ENCODE measurements at places on chromosomes 3 and 15. TPM values are rescaled to one million over a fixed set of nuclear protein-coding genes. Genes with fewer than 3 reads are reported as not detected.

Gene CPNE9
- 0.20 TPM for total RNA-seq

Gene IGDCC3
- 11.0 TPM for total RNA-seq

Gene SNTN
- not detected for total RNA-seq

Gene TRPM1
- not detected for total RNA-seq

Gene COL6A5
- 0.05 TPM for total RNA-seq

Gene CPB1
- total RNA-seq = not detected

Gene KLHL6
- 0.11 TPM for total RNA-seq

Gene GOLGA6L24
- total RNA-seq = not detected

Gene ARHGAP11A
- 9.3 TPM for total RNA-seq

Gene NOX5
- 0.09 TPM for total RNA-seq

DNA sequence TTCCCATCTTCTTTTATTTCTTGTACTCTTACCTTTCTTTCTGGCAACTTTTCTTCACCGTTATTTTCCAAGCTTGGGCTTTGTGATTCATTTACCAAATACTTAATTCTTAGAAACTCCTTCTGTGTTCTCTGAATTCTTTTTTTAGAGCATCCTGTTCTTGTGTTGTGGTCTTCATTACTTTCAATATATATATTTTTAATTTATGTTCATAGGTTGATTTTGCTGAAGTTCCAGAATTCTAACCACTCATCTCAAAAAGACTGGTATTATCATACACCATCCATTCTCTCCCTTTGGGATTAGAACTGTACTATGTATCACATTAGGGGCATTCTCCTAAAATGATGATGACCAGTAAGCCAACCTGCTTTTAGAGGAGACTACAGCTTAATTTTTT lies 362.3 kb upstream of the CBLB start:
- H3K27me3 ChIP-seq = no peaks in the 10 kb centered on the region
- H3K4me3 ChIP-seq = no peak overlapping the region
- no peaks in the 10 kb centered on the region for H3K4me1 ChIP-seq
- DNase-seq = no peak

DNA sequence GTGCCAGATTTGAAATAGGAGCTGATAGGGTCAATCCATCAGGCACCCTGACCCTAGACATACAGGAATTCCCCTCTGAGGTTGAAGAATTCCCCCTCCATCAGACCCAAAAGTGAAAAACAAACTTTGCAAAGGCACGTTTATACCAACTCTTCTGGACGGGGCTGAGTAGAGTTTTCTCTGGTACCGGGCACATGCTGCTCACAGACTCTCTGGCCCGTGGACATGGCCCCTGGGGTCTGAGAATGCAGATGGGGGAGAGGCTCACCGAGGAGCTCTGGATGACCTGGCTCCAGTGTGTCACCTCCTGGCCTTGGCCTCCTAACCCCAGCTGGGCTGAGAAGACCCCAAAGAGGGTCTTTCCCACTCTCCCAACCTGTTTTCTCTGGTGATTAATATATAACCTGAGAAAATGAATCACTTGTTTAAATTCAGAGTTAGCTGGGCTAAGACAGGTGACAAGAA lies 11.2 kb upstream of the LIPC start:
- no peak overlapping the region for H3K27ac ChIP-seq
- no peaks in the 10 kb centered on the region for H3K27me3 ChIP-seq
- H3K4me3 ChIP-seq = no peak overlapping the region
- no peak for DNase-seq
- no peaks in the 10 kb centered on the region for H3K4me1 ChIP-seq

GRCh38 chr3:56792193-56792592 lies 9.6 kb downstream of the ARHGEF3 start:
- no peak overlapping the region for H3K4me3 ChIP-seq
- no peaks in the 10 kb centered on the region for H3K36me3 ChIP-seq
- peaks cover 12% of the 10 kb centered on the region for H3K4me1 ChIP-seq
- no peak for DNase-seq

- H3K4me3 ChIP-seq = no peak overlapping the region
- no peak overlapping the region for H3K27ac ChIP-seq
- no peak for DNase-seq
- H3K36me3 ChIP-seq = no peaks in the 10 kb centered on the region
- no peaks in the 10 kb centered on the region for H3K27me3 ChIP-seq
Measured at GRCh38 chr3:129615751-129616281, 9.3 kb upstream of the PLXND1 start.

- peak; percentile 34 for DNase-seq
- H3K27ac ChIP-seq = peak overlapping the region; percentile 46
Measured at GRCh38 chr3:16455001-16455400, 58.5 kb downstream of the RFTN1 start.

DNA sequence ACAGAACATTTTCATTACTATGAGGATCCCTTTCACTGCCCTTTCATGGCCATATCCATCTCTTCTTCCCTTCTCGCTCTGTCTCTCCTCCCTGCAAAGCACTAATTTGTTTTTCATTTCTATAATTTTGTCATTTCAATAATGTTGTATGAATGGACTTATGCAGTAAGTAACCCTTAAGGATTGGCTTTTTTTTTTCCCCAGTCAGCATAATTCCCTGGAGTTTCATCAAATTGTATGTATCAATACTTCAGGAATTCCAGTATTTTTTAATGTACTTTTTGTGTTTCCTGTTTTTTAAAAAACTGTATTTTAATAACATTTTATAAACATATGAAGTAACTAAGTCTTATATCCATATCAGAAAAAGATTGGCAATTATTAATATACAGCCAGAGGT lies 1016.0 kb upstream of the SEMA6D start:
- no peak for DNase-seq
- no peaks in the 10 kb centered on the region for H3K4me1 ChIP-seq
- no peaks in the 10 kb centered on the region for H3K36me3 ChIP-seq
- H3K27me3 ChIP-seq = no peaks in the 10 kb centered on the region
- no peak overlapping the region for H3K4me3 ChIP-seq

DNA sequence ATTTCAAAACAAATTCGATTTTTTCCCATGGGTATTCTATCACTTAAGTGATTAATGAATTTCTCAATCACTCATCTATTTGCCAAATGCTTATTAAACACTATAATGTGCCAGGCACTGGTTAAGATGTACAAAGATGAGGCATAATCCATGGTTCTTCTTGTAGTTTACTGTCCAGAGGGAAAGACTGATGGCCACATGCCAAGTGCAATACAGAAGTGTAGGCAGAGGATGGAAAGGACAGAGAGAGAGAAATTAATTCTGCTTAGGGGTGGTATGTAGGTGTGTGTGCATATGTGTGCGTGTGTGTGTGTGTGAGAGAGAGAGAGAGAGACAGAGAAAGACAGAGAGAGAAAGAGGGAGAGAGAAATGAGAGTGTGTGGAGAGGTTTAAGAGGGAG lies 120.8 kb upstream of the CCNL1 start:
- H3K4me1 ChIP-seq = peaks cover 3% of the 10 kb centered on the region
- no peak for DNase-seq
- no peaks in the 10 kb centered on the region for H3K27me3 ChIP-seq
- no peak overlapping the region for H3K27ac ChIP-seq
- no peak overlapping the region for H3K4me3 ChIP-seq

GRCh38 chr3:110593749-110594148 lies 477.9 kb upstream of the NECTIN3 start:
- no peaks in the 10 kb centered on the region for H3K4me1 ChIP-seq
- DNase-seq = no peak
- no peak overlapping the region for H3K27ac ChIP-seq
- no peaks in the 10 kb centered on the region for H3K27me3 ChIP-seq
- H3K4me3 ChIP-seq = no peak overlapping the region

- H3K4me3 ChIP-seq = no peak overlapping the region
- no peak overlapping the region for H3K27ac ChIP-seq
- no peaks in the 10 kb centered on the region for H3K36me3 ChIP-seq
- no peaks in the 10 kb centered on the region for H3K4me1 ChIP-seq
Measured at GRCh38 chr3:112979244-112979832, 4.4 kb upstream of the CD200R1 start.

- H3K27me3 ChIP-seq = no peaks in the 10 kb centered on the region
- DNase-seq = peak; percentile 68
- peaks cover 3% of the 10 kb centered on the region for H3K36me3 ChIP-seq
- H3K4me1 ChIP-seq = peaks cover 17% of the 10 kb centered on the region
Measured at GRCh38 chr3:193702967-193703366, 110.0 kb downstream of the OPA1 start.

GRCh38 chr15:91445695-91446228 lies 345.7 kb downstream of the SV2B start:
- H3K4me3 ChIP-seq = no peak overlapping the region
- no peak for DNase-seq
- H3K27me3 ChIP-seq = no peaks in the 10 kb centered on the region
- H3K36me3 ChIP-seq = no peaks in the 10 kb centered on the region
- H3K27ac ChIP-seq = no peak overlapping the region
- no peaks in the 10 kb centered on the region for H3K4me1 ChIP-seq

DNA sequence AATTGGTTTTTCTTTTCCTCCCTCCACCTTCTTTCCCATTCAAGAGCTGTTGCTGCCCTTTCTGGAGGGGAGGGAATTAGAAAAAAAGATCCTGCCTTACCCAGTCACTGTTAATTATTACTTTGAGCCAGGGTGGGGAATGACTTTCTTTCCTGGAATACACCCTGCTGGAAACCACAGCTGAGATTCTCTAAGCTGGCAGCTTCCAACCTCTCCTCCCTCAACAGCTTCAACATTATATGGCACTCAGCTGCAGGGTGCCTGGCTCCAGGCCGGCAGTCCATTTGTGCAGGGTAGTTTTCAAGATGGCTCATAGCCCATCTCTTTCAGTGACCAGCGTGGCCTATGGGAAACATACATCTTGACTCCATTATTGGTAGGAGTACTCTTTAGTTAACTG lies 105.8 kb downstream of the UBE3A start:
- H3K27me3 ChIP-seq = no peaks in the 10 kb centered on the region
- no peak overlapping the region for H3K27ac ChIP-seq

- no peak for DNase-seq
- H3K4me3 ChIP-seq = no peak overlapping the region
- no peak overlapping the region for H3K27ac ChIP-seq
- H3K36me3 ChIP-seq = no peaks in the 10 kb centered on the region
Measured at GRCh38 chr15:95580121-95580520, 750.4 kb upstream of the NR2F2 start.

DNA sequence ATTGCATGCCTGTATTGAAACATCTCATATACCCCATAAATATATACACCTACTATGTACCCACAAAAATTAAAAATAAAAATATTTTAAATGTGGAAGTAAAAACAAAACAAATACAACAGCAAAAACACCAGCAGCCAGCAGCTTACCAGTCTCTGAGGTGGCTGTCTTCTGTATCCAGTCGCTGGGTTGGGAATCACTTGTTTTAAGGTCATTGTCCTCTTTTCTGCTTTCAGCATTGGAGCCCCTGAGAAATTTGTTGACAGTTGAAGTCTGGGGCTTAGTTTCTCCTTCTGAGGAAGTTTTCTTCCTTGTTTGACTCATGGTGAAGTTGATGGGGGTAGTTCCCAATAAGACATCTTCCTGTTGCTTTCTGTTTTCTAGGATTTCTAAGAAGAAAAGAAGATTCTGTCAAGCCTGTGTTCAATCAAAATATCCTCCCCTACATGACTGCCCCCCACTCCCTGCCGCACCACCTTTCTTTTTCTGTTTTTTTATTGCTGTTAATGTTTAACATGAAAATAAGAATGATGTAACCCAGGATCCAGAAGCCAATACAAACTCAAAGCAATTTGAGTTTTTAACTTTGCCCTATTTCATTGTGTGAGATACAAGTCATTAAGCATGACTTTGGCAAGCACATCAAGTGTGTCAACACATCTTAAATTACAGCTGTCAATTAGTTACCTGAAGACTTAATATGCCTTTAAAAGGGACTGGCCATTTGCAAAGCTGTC lies at the start of gene LRRC31:
LRRC31 (minus strand) TSS at position 452 of the 737 bp plus-strand sequence; CDS start at position 324, 128 bp downstream.
- no peak within 1 kb of the TSS for H3K27ac ChIP-seq
- no peaks in the 10 kb centered on the region for H3K27me3 ChIP-seq
- no peaks in the 10 kb centered on the region for H3K36me3 ChIP-seq
- no peak within 1 kb of the TSS for H3K4me3 ChIP-seq
- no peaks in the 10 kb centered on the region for H3K4me1 ChIP-seq

DNA sequence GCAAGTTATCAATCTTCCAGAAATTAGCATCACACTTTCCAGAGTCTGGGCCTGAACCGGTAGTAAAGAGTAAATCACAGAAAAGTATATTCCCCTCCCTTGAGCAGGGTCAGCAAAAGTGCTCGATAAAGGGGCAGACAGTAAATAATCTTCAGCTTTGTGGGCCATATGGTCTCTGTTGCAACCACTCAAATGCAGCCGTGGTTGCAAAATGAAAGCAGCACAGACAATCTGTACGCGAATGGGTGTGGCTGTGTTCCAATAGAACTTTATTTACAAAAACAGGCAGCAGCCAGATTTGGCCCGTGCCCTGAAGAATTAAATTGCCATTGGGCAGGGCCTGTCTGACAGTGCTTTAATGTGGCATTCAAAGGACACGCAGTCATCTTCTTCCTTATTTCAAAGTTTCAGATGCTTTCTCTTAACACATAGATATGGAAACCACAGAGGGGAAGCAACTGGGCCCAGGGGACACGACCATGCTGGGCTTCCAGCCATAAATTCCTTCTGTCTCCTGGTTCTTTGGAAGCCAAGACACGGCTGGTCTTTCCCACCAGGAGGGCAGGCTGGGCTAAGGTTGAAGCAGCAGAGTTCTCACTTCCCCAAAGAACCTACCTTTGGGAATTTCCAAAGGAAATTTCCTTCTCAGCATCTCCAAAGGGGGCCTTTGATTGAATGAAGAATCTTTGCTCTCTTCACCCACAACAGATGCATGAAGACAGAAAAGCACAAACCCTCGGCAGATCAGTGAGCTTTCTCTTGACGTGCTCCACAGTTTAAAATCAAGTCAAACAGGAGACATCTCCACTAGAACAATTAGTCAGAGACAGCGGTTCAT lies 489.8 kb upstream of the PROK2 start:
- H3K27ac ChIP-seq = no peak overlapping the region
- H3K36me3 ChIP-seq = no peaks in the 10 kb centered on the region
- peak; percentile 71 for DNase-seq
- H3K4me3 ChIP-seq = peak overlapping the region; percentile 12
- peaks cover 8% of the 10 kb centered on the region for H3K27me3 ChIP-seq

DNA sequence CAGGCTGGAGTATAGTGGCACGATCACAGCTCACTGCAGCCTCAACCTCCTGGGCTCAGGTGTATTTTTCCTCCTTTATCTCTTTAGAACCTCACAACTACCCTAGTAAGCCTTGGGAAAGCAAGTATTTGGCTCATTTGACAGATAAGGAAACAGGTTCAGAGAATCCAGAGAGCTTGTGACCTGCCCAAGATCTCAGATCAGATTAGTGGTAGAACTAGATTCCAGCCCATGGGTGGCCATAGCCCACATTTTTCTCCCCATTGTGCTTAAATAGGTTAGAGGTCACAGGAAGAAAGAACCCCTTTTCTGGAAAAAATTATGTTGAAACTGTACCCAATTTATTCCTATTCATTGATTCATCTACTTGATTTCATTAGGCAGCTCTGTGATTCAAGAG lies 64.3 kb downstream of the TSC22D2 start:
- H3K4me1 ChIP-seq = peaks cover 21% of the 10 kb centered on the region
- no peaks in the 10 kb centered on the region for H3K36me3 ChIP-seq
- no peak overlapping the region for H3K4me3 ChIP-seq

GRCh38 chr3:55362210-55362960 lies 124.7 kb downstream of the WNT5A start:
- peak overlapping the region; percentile 50 for H3K27ac ChIP-seq
- H3K36me3 ChIP-seq = no peaks in the 10 kb centered on the region
- H3K27me3 ChIP-seq = no peaks in the 10 kb centered on the region
- peaks cover 8% of the 10 kb centered on the region for H3K4me1 ChIP-seq

Data from astrocyte (in vitro differentiated cells and primary cell).